Activated T-helper 1 cell treated with Interleukin-2 at 50 U/mL for 16 hours (primary cell): ENCODE measurements at places on chromosomes 11 and 22.

DNA sequence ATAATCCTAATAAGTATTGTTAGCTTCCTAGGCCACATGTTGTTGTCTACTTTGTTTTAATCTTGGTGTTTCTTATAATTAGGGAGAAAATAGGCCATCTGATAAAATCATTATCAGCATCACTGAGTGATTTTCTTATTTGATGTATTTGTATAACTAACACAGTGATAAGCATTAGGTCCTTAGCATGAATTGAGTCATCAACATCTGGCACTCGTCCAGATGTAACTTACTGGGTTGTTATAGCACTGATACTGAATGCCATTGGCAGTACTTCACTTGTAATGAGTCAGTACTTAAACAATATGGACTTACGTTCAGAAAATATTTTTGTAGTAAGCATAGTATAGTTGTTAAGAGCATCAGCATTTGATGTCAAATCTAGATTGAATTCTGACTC is 16.2 kb downstream of the API5 start:
- no peak for DNase-seq

DNA sequence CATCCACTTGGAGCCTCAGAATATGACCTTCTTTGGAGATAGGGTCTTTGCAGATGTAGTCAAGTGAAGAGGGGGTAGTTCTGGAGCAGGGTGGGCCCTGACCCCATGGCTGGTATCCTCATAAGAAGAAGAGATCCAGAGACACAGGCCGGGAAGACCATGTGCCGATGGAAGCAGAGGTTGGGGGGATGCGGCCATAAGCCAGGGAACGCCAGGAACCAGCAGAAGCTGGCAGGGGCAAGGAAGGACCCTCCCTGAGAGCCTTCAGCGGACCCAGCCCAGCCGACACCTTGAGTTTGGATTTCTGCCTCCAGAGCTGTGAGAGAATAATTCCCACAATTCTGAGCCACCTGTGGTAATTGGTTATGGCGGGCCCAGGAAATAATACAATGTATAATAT is 26.1 kb upstream of the SMIM38 start:
- DNase-seq, result no peak

GRCh38 chr22:35126993-35127392 is 61.0 kb downstream of the ISX start:
- DNase-seq, result no peak

DNA sequence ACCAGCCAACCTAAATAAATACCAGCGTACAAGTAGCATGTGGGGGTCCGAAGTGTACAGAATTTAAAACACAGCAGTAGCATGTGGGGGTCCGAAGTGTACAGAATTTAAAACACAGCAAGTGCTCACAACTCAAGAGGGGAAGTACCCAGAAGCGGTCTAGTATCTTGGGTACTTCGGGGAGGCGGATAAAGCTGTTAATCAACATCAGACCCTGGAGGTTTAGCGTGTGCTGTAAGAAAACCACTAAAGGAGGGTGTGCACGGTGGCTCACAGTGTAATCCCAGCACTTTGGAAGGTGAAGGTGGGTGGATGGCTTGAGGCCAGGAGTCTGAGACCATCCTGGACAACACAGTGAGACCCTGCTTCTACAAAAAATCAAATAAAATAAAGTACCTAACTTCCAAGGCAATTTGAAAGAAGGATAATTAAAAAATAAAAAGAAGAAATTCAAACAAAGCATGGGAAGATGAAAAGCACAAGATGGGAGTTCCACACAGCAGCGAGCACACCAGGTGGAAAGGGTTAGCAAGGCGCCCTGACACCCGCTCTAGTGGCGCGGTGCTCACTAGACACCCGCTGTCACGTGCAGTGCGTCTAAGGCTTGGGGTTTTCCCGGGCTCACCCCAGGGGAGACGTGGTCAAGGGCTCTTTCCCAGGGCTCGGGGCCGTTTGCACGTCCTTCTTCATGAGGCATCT is 35.0 kb upstream of the MOB2 start:
- no peak for DNase-seq

DNA sequence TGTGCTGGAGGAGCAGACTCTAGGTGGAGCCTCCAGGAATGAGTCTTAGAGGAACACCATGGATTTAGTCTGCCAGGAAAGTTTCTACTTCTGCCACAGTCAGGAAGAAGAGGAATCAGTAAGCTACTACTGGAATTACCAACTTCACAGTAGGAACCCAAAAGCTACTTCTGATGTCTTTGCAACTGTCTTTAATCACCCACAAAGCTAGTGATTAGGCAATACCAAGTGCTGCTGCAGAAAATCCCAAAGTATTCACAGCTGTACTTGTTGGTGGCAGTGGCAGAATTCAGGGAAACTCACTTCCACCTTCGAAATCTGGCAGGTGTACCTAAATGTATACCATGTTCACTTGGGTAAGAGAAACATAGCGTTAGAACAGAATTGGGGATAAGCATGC is 264.5 kb upstream of the SORL1-AS1 start:
- no peak for DNase-seq

DNA sequence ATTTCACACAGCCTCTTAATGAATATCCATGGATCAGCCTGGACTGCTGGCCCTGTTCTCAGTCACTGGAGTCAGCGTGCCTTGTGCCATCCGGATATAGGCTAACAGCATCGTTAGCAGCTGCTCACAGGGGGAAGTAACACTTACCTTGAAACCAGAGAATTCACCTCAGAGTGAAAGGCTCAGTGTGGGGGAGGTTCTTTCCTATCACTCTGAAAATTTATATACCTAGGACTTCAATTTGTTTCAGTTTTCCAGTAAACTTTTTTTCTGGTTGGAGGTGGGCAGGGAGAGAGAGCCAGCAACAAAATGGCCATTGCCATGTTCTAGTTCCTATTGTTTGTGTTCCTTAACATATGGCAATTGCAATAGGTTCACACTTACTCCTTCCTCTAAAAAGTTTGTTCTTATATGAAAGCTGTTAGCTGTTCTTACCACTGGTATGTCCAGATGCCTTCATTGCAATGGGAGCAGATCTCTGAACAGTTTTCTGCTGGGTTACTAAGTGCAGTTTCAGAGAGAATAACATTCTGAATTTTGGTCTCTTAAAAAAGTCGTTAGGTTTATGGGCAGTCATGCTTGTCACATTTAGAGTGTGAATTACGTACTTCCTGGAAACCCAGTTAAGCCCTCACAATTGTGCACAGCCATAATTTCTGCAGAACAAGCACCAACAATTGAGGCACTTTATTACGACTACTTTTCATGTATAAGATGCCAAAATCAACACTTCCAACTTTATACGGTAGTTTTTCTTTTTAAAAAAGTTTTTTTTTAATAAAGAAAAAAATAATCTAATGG is 247.6 kb downstream of the CADM1 start:
- DNase-seq, result no peak

GRCh38 chr11:130715877-130716220 is 200.4 kb downstream of the SNX19 start:
- DNase-seq, result no peak
